Activated CD4-positive, alpha-beta T cell treated with anti-CD3 and anti-CD28 coated beads, Interleukin-2, amount 10 ng/mL, durations not matched to agents 24 days and 14 days (primary cell): ENCODE measurements at places on chromosomes 12 and 14. TPM values are rescaled to one million over a fixed set of nuclear protein-coding genes. Genes with fewer than 3 reads are reported as not detected.

DNA sequence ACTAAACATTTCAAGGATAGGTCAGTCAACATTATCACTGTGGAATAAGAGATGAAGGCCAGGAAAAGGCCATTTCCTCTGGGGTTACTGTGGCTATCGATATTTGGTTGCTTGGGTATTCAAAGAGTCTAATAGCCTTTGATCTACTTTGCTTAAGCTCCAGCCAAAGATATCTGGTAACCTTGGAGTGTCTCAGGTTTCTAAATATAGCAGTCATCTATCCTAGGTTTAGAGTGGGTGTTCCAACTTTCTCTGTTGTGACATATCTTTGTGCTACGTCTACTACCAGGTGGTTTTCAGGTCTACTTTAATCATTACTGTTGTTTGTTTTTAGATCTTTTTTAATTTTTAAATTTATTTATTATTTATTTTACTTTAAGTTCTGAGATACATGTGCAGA is 42.4 kb downstream of the RDH12 start:
- no peak for DNase-seq

- DNase-seq = peak; percentile 69
Measured at GRCh38 chr14:89504602-89505313, 87.7 kb upstream of the FOXN3 start.

DNA sequence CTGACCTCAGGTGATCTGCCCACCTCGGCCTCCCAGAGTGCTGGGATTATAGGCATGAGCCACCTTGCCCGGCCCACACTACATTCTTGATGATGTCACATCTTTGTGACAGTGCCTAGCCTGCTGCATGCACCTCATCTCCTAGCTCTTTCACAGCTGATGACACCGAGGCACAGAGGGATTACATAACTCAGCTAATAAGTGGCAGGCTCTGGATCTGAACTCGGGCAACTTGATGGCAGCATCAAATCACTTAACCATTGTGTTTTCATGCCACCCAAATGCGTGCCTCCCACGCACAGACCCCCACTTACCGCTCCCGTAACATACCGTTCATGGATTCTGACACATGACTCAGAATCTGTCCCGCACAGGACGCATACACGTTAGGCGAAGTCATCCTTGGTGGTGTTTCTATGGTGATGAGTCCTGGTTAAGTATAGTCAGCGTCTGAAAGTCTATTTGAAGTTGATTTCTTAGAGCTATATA is 7.4 kb downstream of the TMEM120B start:
- no peak for DNase-seq

GRCh38 chr12:98725476-98726247 is 80.6 kb downstream of the APAF1 start:
- DNase-seq = peak; percentile 84

GRCh38 chr12:132664206-132665148 is 22.7 kb downstream of the POLE start:
- DNase-seq = no peak

- DNase-seq = no peak
Measured at GRCh38 chr12:40692765-40693206, 547 bp downstream of the CNTN1 start.

DNA sequence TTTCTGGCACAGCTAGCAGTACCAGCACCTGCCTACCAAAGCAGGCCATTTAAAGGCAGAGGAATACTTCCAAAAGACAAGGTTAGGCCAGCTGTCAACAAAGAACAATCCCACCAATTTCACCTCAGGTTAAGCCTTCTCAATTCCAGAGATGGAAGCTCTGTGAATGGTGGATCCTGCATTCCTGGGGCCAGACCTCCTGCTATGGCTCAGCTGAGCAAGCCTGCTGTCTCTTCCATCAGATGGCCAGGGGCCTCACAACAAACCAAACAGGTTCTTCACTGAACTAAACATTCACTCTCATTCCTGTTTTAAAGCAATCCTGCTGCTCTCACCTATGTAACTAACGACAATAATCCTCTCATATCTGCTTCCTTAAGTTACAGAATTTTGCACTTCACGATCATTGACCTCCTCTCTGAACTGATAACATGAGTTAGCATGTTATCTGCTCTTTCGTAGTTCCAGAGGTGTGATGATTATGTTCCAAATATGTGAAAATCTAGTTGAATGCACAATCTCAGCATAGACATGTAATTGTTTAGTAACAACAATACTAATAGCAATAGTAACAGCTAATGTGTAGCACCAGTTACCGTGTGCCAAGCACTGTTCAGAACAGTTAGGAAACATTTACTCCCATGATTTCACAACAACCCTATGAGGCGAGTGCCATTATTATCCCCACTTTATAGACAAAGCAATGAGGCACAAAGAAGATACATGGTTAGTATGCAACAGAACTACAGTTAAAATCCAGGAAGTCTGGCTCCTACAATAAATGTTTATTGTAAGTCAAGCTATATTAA is 73.2 kb downstream of the SLC2A13 start:
- no peak for DNase-seq

GRCh38 chr12:104187446-104188155 is 28.0 kb upstream of the TXNRD1 start:
- no peak for DNase-seq

SLC25A21 gene
- not detected in 2 replicates for total RNA-seq

FAM222A gene
- total RNA-seq = 1.3 and 1.5 TPM in 2 replicates

GPX2 gene
- total RNA-seq = not detected in 2 replicates

TC2N gene
- 18.6 and 19.3 TPM in 2 replicates for total RNA-seq

PPP1R1A gene
- not detected in 2 replicates for total RNA-seq
